ENCODE measurements at places on chromosomes 16 and 17. TPM values are rescaled to one million over a fixed set of nuclear protein-coding genes. Genes with fewer than 3 reads are reported as not detected.
A peak's percentile ranks its signal among the peaks of the same experiment; 100 is the strongest.

DNA sequence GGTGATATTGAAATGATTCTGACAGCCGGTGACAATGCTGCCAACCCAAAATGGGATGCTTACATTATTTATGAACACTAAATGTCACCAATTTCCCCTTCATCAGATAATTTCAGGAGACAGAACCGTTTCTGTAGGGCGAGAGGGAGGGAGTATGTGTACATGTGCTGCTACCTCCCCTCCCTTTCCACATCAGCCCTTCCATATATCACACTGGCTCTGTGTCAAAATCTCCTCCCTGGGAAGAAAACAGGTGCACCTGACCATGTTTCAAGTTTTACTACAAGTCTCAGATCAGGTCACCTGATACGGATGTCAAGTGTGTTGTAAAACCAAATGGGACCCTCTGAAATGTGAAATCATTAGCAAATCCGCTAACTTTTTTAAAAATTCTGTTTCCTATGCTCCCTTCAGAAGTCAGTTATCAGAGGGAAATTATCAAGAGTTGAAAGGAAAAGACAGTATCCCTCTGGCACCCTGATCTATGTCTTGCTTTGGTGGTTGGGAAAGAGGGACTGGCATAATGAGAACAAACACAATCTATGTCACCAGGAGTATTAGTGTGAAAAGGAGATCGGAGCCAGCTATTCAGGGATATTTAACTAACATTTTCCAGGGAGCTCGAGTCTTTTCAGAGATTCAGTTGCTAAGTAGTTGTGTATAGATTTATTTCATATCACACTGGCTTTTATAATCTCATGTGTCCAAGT is 1002.3 kb upstream of the CDH8 start:
- no peaks in the 10 kb centered on the region for H3K4me1 ChIP-seq
- H3K27ac ChIP-seq: no peak overlapping the region
- H3K36me3 ChIP-seq: no peaks in the 10 kb centered on the region

DNA sequence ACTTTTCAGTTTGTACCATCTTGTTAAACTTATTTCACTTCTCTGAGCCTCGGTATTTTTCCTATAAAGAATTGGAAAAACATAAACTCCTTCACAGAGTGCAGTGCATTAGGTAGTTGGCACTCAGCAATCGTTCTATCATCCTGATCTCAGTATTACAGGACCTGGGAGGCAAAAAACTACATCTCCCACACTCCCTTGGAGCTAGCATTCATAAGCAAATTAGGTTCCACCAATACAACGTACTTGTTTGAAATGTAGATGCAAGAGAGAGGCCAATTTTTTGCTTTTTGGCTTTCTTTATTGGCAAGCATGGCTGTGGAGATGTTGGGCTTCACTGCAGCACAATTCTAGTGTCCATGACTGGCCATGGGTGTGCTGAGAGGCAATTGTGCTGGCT is 285.2 kb downstream of the CA10 start:
- DNase-seq: no peak
- no peaks in the 10 kb centered on the region for H3K4me1 ChIP-seq
- H3K27ac ChIP-seq: no peak overlapping the region
- no peak overlapping the region for H3K4me3 ChIP-seq

GRCh38 chr16:81445143-81445961 is 744 bp downstream of the CMIP start:
- H3K36me3 ChIP-seq: no peaks in the 10 kb centered on the region
- peak overlapping the region; percentile 77 for H3K27ac ChIP-seq
- peak; percentile 35 for DNase-seq

DNA sequence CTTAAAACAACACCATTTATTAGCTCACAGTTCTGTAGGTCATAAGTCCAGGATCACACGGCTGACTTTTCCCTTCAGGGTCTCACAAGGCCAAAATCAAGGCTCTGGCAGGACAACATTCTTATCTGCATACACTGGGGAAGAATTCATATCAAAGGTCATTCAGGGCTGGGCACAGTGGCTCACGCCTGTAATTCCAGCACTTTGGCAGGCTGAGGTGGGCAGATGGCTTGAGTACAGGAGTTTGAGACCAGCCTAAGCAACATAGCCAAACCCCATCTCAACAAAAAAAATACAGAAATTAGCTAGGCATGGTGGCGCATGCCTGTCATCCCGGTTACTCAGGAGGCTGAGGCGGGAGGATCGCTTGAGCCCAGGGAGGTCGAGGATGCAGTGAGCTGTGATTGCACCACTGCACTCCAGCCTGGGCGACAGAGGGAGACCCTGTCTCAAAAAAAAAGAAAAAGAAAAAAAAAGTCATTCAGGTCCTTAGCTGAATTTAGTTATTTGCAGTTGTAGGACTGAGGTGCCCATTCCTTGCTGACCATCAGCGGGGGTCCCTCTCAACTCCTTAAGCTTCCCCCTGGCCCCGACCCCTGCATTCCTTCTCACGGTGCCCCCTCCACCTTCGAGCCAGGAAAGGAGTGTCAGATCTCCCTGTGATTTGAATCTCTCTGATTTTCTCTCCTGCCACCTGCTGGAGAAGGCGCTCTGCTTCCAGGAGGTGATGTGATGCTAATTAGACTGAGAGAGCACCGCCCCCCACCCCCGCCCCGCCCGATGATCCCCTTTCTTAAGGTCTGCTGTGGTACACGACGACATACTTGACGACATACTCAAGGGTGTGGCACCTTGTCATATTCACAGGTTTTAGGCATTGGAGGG is 91.8 kb upstream of the CLEC18A start:
- no peak overlapping the region for H3K27ac ChIP-seq
- no peak overlapping the region for H3K4me3 ChIP-seq
- H3K4me1 ChIP-seq: no peaks in the 10 kb centered on the region
- no peaks in the 10 kb centered on the region for H3K27me3 ChIP-seq
- no peaks in the 10 kb centered on the region for H3K36me3 ChIP-seq
- DNase-seq: no peak

PPP1R27 gene
- total RNA-seq: not detected

- H3K27ac ChIP-seq: no peak overlapping the region
- H3K4me1 ChIP-seq: peaks cover 15% of the 10 kb centered on the region
- H3K27me3 ChIP-seq: no peaks in the 10 kb centered on the region
- DNase-seq: no peak
Observed at GRCh38 chr17:35117984-35118383, 1.7 kb downstream of the RAD51D start.

- no peaks in the 10 kb centered on the region for H3K27me3 ChIP-seq
- H3K4me3 ChIP-seq: no peak overlapping the region
- H3K4me1 ChIP-seq: peaks cover 53% of the 10 kb centered on the region
- DNase-seq: no peak
- H3K27ac ChIP-seq: no peak overlapping the region
Observed at GRCh38 chr17:75334723-75335122, 45.5 kb upstream of the SLC25A19 start.

GRCh38 chr16:17358846-17359245 is 111.9 kb downstream of the XYLT1 start:
- no peaks in the 10 kb centered on the region for H3K27me3 ChIP-seq
- no peak overlapping the region for H3K4me3 ChIP-seq
- H3K27ac ChIP-seq: peak overlapping the region; percentile 35

- no peaks in the 10 kb centered on the region for H3K36me3 ChIP-seq
- H3K4me1 ChIP-seq: peaks cover 6% of the 10 kb centered on the region
- H3K27me3 ChIP-seq: no peaks in the 10 kb centered on the region
- DNase-seq: peak; percentile 47
- H3K4me3 ChIP-seq: no peak overlapping the region
- no peak overlapping the region for H3K27ac ChIP-seq
Observed at GRCh38 chr17:43578699-43579565, 32.8 kb upstream of the ETV4 start.

HIC1 gene
- 1.7 TPM for total RNA-seq

PPM1E gene
- not detected for total RNA-seq

DNA sequence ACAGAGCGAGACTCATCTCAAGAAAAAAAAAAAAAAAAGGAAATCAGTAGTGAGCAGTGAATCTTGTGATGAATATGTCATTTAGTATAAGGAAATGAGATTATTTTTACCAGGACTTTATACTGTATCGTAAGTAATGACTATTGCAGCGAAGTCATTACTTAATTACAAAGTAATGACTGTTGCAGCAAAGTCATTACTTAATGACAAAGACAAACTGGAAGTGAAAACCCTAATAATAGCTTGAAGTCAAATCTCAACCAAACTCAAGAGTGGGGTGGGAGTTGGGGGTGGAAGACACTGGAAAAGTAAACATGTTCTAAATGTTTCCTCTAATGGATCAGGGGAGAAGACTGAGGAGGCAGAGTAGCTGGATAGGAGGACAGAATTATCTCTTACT is 76.5 kb downstream of the ARHGAP44 start:
- H3K27ac ChIP-seq: no peak overlapping the region
- no peak for DNase-seq
- H3K36me3 ChIP-seq: no peaks in the 10 kb centered on the region
- H3K4me3 ChIP-seq: no peak overlapping the region
- no peaks in the 10 kb centered on the region for H3K4me1 ChIP-seq

DNA sequence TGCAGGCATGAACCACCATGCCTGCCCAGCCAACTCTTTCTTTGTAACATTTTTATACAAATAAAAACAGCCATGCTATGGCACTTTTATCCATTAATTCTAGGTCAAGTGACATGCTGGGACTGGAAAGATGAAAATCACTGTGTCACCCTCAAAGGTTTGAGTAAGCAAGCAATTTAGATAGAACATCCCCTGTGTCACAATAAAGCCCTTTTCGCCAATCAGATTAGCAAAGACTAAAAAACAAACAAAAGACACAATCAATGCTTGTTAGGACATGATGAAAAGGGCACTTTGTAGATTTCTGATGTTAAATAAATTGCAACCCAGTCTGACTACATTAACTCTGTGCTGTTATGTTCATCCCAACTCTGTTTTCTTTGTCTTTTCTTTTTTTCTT is 26.4 kb downstream of the CHP2 start:
- H3K4me1 ChIP-seq: no peaks in the 10 kb centered on the region
- no peaks in the 10 kb centered on the region for H3K36me3 ChIP-seq
- DNase-seq: no peak

GRCh38 chr17:3512505-3513171 is 36.8 kb downstream of the ASPA start:
- H3K27ac ChIP-seq: no peak overlapping the region
- DNase-seq: no peak
- H3K4me1 ChIP-seq: no peaks in the 10 kb centered on the region
- H3K36me3 ChIP-seq: no peaks in the 10 kb centered on the region

- H3K27ac ChIP-seq: no peak overlapping the region
- no peak overlapping the region for H3K4me3 ChIP-seq
- no peaks in the 10 kb centered on the region for H3K27me3 ChIP-seq
Observed at GRCh38 chr16:87002717-87003413, 314.3 kb downstream of the C16orf95 start.

GRCh38 chr16:72749091-72749490 is 298.8 kb downstream of the ZFHX3 start:
- DNase-seq: no peak
- H3K27me3 ChIP-seq: no peaks in the 10 kb centered on the region

GRCh38 chr16:46908540-46909372 is 24.6 kb downstream of the GPT2 start:
- H3K27me3 ChIP-seq: no peaks in the 10 kb centered on the region
- no peaks in the 10 kb centered on the region for H3K4me1 ChIP-seq
- no peaks in the 10 kb centered on the region for H3K36me3 ChIP-seq
- no peak overlapping the region for H3K27ac ChIP-seq
- peak; percentile 33 for DNase-seq
- H3K4me3 ChIP-seq: no peak overlapping the region

NEUROD2 gene
- total RNA-seq: not detected

DNA sequence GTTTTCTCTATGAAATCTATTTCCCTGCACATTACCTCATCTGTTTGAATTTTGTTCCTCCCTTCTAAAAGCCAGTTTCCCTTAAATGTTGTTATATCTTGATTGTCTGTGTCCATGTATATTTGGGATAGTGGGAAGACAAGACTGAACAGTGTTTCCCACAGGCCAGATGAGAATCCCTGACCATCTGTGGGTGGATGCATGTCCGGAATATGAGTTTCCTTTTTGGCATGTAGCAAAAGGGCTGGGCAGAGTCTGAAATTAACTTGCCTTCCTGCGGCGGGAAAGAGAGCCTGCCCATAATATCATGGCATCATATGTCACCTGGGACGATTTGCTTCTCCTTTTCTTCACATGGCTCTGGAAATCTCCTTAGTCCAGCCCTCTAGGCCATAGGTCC is 385.8 kb upstream of the MAF start:
- H3K27ac ChIP-seq: no peak overlapping the region
- DNase-seq: no peak
- H3K36me3 ChIP-seq: no peaks in the 10 kb centered on the region
- H3K4me1 ChIP-seq: no peaks in the 10 kb centered on the region

- no peaks in the 10 kb centered on the region for H3K4me1 ChIP-seq
- no peaks in the 10 kb centered on the region for H3K27me3 ChIP-seq
- H3K27ac ChIP-seq: no peak overlapping the region
- H3K36me3 ChIP-seq: no peaks in the 10 kb centered on the region
- H3K4me3 ChIP-seq: no peak overlapping the region
Observed at GRCh38 chr17:32623196-32623595, 136.4 kb downstream of the CDK5R1 start.

DNA sequence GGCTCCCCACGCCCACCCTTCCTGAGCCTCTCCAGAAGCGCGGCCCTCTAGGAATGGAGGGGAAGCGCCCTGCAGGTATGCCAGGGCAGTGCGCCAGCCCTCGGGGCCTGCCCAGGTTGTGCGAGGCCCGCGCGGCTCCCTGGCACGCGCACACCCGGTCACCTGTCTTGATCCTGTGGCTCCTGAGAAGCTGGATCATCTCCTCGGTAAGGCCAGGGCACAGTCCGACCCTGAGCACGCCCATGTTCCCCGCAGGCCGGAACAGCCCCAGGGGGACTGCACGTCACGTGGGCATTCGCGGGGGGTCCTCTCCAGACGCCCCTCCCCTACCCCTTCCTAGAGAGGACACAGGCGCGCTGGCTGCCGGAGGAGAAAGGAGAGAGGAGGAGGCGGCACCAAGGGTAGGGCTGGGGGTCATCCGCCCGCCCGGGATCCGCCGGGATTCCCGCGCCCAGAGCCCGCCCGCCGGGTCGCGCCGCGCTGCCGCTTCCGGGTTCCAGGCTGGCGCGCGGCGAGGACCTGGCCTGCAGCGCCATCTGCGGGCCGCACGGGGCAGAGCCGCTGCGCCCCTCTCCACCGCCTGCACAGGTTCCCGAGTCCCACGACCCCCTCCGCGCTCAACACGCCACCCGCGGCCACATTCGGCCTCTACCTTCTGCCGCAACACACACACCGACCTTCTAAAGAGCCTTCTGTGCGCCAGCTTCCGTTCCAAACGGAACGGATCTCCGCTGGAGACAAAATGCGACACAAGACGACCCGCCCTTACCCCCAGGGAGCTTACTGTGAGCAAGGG is at the start of gene RAD51D:
TSS of gene RAD51D (minus strand) at position 491 of the 796 bp plus-strand sequence. CDS start at position 244, 247 bp downstream.
- H3K4me3 ChIP-seq: peak within 1 kb of the TSS; percentile 82
- H3K27ac ChIP-seq: peak within 1 kb of the TSS; percentile 81
- no peaks in the 10 kb centered on the region for H3K27me3 ChIP-seq
- peaks cover 14% of the 10 kb centered on the region for H3K4me1 ChIP-seq
- peak; percentile 84 for DNase-seq
